ENCODE measurements at places on chromosomes 7 and 10.

GRCh38 chr10:12984165-12984747 is 17.3 kb downstream of the CCDC3 start:
- no peak for DNase-seq

DNA sequence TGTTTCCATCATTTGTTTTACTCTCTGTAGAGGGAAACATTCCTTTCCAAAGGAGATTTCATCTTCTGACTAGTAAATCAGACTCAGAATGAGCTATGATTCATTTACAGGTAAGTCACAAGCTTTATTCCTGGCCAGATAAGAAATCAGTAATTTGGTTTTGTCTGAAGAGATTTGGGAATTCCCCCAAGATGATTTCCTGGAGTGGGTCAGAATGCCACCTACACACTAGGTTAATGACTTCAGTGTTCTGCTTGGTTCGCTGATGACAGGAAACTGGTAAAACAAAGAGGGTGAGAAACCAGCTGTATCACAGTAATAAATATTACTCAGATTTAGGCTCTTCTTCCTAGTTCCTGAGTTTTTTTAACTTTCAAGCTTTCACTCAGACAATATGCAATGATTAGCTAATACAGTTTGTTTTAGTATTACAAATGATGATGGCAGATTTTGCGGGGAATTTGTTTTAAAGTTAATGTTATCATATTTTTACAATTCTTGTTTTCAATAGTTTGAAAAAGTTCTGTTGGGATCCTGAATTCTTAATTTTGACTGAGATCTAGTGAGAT is 8.3 kb upstream of the ASZ1 start:
- no peak for DNase-seq

GRCh38 chr7:96269246-96269994 is 52.5 kb downstream of the SLC25A13 start:
- no peak for DNase-seq

DNA sequence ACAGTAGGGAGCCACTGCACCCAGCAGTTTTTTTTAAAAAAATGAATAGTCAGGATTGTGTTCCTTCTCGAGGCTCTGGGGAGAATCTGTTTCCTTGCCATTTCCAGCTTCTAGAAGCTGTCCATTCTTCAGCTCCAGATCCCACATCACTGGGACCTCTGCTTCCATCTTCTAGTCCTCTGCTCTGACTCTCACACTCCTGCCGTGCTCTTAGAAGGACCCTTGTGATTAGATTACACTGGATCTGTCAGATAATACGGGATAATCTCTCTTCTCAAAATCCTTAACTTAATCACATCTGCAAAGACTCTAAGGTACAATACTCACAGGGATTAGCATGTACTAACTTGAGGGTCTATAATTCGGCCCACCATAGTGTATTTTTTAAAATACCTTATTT is 158.9 kb upstream of the SP4 start:
- DNase-seq, result no peak

DNA sequence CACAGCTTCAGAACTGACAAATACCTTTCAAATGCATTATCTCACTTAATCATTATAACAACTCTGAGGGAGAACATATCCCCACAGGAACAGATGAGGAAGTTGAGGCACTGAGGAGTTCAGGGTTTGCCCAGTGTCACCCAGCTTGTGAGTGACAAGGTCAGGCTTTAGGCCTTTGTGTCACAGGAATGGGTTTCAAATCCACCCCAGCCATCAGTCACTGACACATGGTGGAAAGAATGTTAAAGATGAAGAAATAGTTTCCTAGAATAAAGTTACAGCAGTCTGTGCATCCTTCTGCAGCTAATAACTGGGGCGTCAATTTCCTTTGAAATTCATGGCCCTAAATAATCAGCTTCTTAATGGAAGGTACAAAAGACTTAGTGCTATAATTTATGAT is 37.8 kb downstream of the SGCE start:
- DNase-seq, result no peak

GRCh38 chr10:72123616-72124015 is 35.3 kb upstream of the SPOCK2 start:
- DNase-seq, result no peak

- DNase-seq, result no peak
Observed at GRCh38 chr7:30973292-30973691, 9.5 kb downstream of the GHRHR start.

DNA sequence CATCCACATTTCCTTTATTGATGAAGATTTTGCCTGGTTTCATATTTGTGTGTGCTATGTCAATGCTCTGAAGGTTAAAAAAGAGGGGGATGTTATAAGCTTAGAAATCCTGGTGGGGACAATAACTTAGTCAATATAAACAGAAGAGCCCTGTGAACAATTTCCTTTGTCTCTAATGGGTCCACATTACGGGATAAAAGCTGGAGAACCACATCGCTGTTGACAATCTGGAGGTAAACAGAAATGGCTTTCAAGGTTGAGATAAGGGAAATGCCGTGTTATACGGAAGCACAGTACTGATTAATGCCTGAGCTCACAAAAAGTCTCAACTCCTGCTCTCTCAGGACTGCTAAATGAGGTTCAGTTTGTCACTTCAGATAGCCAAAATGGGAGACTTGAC is 16.8 kb downstream of the ASAH2 start:
- DNase-seq, result no peak

DNA sequence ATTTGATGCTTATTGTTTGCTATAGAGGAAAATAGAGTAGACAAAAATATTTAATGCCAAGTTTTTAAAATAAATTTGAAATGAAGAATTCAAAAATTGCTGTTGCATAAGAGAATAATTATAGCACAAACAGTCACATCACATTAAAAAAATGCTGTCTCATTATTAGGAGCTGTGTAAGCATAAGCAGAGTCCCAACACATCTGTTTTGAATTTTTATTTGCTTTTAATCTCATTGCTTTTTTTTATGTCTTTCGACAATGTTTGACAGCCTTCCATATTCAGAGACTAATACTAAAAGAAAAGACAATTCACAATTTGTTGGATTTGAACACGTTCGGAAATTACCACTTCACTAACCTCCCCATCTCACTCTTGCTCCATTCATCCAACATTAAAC is 143.5 kb downstream of the TFPI2 start:
- no peak for DNase-seq

GRCh38 chr10:9684186-9684585 is 1333.5 kb upstream of the CELF2 start:
- DNase-seq, result no peak

DNA sequence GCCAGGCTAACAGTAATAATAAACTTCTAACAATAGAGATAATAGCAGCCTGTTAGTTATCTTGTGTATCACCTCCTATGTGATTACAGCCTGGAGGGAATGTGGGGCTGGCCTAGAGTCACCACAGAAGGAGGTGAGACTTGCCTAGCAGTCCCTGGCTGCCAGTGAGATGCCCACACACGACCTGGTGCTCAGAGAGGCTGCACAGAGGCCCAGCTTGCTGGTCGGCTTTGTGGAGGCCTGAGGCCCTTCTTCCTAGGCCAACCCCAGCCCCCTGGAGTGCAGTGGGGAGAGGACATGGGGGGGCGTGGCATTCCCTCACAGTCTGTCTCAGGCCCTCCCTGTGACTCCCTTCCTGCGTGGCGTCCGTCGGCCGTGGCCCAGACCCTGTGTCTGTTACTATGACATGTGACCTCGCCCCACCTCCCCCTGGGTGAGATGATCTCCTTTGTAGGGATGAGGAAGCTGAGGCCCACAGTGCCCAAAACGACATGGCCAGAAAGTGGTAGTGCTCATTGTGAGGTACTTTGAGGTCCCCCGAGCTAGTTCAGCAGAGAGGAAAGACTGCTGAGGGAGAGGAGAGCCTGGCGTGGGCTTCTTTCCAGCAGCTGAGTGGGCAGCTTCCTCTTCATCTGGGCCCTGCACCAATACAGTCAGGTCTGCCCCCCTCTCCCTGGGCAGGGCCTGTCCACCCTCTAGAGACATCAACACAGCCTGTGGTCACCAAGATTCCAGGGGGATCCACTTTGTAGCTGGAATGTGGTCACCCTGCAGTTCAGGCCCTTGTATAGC is 29.7 kb downstream of the UNC5B start:
- no peak for DNase-seq

GRCh38 chr7:21104124-21104500 is 317.4 kb upstream of the SP8 start:
- DNase-seq, result no peak

DNA sequence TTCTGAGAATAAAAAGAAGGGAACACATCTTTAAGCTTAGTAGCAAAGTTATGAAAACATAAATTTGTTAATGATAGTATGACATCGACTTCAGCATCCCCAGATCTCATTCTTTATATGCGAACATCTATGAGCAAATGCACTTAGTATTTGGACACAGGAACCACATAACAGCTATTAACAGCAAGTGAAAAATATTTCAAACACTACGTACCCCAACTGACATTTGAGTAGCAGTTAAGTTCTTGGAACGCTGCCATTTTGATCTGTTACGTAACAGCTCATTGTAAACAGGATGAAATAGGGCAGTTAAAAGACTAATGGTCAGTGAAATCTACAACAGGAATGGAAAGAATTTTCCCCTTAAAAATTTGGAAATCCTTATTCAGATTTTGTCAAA is 428.9 kb downstream of the TNS3 start:
- DNase-seq, result no peak

DNA sequence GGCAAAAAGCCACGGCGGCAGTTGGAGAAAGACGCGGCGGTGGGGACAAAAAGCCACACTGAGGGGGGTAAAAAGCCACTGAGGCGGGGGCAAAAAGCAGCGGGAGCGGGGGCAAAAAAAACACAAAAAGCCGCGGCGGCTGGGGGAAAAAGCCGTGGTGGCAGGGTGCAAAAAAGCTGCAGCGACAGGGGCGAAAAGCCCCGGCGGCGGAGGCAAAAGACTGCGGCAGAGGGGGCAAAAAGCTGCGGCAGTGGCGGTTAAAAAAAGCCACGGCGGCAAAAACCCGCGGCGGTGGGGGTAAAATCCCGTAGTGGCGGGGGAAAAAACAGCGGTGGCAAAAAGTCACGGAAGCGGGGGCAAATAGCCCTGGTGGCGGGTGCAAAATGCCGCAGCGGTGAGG is 527.3 kb downstream of the ZNF33B start:
- DNase-seq, result no peak

- DNase-seq, result no peak
Observed at GRCh38 chr10:83545901-83546391, 593.4 kb upstream of the GHITM start.

DNA sequence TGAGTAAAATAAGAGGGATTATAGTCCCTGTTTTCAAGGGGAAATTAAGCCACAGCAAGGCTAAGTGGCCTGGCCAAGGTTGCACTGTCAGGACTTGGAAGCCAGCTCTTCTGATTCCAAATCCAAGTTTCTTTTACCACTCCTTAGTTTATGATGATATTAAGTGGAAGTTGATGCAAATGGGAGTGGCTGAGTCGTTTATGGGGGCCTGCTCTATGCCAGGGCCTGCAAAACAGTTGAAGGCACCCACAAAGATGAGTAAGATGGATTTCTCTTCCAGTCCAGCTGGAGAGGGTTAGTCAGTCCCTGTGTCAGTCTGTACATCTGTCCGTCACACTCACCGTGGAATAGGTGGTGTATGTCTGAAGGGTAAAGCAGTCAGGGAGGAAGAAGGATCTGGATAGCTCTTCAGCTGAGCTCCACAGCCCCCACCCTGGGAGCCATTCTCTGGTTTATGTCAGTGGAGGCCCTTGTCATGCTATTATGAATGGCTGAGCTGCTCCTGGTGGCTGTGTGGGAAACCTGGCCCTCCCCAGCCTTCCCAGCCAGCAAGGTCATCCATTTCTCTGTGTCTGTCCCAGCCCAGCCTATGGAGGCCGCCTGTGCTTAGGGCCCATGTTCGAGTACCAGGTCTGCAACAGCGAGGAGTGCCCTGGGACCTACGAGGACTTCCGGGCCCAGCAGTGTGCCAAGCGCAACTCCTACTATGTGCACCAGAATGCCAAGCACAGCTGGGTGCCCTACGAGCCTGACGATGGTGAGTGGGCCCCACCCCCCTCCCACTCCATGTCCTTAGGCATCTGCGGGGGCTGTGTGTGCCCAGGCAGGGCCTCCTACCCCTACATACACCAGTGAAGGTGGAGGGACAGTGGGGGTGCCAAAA is 44.5 kb downstream of the TBATA start:
- DNase-seq, result no peak

GRCh38 chr7:5997210-5997808 is 11.5 kb downstream of the PMS2 start:
- no peak for DNase-seq

GRCh38 chr7:11767148-11767547 is 64.8 kb downstream of the THSD7A start:
- no peak for DNase-seq

DNA sequence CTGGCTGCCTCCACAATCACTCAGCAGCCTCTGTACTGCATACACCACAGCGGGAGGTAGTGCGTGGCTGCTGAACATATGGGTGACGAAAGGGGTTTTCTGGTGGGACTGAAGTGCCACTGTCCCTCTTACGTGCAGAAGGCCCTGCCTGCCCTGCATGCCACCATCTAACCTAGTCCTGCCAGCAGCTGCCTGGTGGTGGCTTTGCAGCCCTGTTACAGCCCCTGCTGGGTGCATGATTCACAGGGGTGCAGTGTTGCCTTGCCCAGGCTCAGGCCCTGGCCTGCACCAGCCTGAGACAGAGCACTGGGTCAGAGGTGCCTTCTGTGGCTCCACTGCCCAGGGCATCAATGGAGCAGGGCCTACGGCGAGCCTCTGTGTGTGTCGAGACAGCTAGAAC is 50.1 kb downstream of the SYPL1 start:
- no peak for DNase-seq

GRCh38 chr7:55477781-55478374 is 94.4 kb downstream of the VOPP1 start:
- no peak for DNase-seq

DNA sequence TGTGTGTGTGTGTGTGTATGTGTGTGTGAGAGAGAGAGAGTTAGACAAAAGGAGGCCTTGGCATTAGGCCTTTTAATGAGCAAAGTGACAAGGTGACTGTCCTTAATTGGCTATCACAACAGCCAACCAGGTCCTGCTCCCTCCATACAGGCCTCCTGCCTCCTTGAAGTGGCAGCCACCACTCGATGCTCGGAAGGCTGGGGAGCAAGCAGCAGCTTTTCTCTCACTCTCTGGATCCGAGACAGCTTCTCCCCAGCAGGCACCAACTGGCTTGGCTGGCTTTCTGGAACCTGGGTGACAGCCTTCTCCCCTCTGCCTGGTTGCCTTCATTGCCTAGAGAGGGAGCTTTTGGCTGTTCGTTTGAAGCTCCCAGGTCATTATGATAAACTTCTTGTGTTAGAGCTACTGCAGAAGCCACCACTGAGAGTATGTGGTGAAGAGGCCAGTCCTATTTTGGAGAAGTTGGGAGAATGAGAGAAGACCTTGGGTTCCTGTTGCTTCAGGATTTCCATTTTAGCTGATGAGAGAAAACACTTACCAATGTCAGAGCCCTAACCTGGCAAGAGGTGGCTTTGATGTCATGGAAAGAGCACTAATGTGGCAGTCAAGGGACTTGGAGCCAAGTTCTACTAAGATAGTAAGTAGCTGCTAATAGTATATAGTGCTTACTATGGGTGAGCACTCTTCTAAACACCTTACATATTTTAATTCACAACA is 37.6 kb downstream of the RPS24 start:
- DNase-seq, result no peak

GRCh38 chr10:8919280-8919679 is 864.8 kb downstream of the GATA3 start:
- DNase-seq, result no peak

Measured in activated T-cell treated with anti-CD3 and anti-CD28 coated beads, Interleukin-2, amount 50 U/mL, for 48 hours (primary cell).